ENCODE measurements at places on chromosomes 2 and 18.
A peak's percentile ranks its signal among the peaks of the same experiment; 100 is the strongest.

GRCh38 chr2:1976728-1977416 lies 232.6 kb upstream of the PXDN start:
- no peak for DNase-seq

GRCh38 chr2:159164457-159164911 lies 122.0 kb downstream of the WDSUB1 start:
- no peak for DNase-seq

- DNase-seq = peak; percentile 0
Observed at GRCh38 chr2:222315443-222316121, 16.8 kb upstream of the PAX3 start.

DNA sequence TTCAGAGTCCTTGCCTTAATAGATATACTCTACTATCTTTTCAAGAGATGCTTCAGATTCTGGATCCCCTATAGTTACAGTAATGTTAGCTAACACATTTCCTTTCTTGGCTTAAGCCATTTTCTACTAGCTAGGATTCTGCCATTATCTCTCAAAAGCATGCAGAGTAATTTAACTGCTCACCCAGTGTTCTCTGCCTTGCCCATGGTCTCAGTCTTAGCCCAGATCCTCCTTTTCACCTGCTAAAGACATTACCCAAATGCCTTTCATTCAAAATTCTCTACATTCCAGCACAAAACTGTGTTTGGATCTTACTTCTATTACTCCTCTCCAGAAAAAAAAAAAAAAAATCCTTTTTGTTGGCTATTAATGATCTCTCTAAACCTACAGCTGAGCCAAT lies 474.2 kb upstream of the LRRTM1 start:
- no peak for DNase-seq

- peak; percentile 81 for DNase-seq
Observed at GRCh38 chr2:328761-329160, 40.9 kb upstream of the ALKAL2 start.

DNA sequence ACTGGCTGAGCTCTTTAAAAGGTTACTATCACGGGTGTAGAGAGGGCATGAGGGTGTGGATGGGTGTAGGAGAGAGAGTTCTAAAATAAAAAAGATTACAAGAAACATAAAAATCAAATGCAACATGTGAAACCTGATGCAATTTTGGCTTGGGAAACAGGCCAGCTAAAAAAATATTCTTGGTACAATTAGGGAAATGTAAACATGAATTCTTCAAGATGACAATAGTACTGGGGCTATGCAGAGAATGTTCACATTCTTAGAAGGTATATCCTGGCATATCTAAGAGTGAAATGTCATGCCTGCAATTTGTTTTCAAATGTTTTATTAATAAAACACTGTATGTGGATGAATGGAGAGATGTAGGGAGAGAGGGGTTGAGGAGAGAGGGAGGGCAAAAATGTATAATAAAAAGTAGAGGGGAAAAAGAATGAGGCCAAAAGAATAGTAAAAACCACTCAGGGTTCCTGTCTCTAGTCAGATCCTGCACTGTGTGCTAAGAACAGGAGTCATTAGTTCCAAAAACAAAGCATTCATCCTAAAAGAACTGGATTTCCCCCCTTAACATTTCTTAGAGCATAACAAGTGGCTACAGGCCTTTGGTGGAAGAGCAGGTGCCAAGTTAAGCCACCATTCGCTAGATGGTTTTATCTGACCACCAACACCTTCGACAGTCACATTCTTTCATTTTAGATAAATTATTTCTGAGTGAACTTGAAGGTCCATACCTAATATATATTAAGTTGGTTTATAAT lies 77.3 kb downstream of the LPIN2 start:
- DNase-seq = no peak

DNA sequence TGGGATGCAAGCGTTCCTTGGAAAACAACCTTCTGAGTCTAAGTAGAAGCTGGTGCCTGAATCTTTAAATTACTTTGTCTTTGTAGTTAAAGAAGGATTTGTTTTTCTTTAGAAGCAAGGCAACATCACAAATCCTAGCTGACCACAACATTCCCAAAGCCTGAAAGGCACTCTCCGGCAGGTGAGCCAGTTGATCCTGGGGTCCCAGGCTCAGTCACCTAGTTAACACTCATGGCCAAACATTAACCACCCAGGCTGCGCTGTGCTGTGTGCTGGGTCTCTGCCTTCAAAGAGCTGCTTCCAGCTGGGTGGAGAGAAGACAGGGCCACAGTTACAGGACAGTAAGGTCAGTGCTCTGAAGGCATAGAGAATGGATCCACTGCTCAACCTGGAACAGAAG lies 120.0 kb upstream of the TRIB2 start:
- DNase-seq = no peak
